ENCODE measurements at places on chromosomes 1 and 21. TPM values are rescaled to one million over a fixed set of nuclear protein-coding genes. Genes with fewer than 3 reads are reported as not detected.
A peak's percentile ranks its signal among the peaks of the same experiment; 100 is the strongest.

- DNase-seq, result no peak
These were observed 71.0 kb upstream of the ZP4 start for GRCh38 chr1:237961754-237962153.

DNA sequence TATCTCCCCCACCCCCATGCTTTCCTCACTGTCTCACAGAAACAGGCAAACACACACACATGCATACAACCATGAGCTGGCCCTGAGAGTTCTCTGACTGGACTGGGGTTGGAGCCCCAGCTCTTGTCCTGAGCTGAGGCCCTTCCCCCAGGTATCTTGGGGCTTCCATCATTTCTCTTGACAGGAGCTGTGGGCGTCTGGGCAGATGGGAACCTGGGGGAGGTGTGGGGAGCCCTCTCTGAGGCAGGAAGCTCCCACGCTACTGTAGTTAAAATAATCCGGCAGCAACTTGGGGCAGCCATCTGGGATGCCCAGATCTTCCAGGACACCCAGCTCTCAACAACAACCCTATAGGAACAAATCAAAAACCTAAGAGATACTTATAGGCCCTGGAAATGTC, 2.7 kb upstream of the KIF21B start:
- DNase-seq, result no peak

DNA sequence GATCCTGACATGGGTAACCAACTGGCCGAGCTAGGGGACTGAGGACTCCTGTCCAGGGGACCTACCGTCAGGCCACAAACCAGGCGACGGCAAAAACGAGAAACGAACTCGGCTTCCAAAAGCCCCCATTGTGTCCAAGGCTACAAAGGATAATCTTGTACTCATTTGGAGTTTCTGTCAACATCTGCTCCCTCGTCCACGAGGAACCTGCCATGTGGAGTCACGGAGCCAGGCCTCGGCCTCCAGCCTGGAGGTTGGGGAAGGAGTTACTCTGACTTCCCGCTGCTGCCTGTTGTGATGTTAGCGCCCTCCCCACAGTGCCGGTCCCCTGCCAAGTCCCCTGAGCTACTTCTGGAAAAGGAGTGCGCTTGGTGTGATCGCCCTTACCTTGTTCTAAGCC, 7.3 kb downstream of the KRTAP10-1 start:
- DNase-seq, result no peak

GRCh38 chr21:15122241-15122640, 57.4 kb upstream of the NRIP1 start:
- peak; percentile 20 for DNase-seq

Gene ST6GALNAC3
- polyA plus RNA-seq, result 8.8 TPM

Gene AGT
- 33.9 TPM for polyA plus RNA-seq
